SJCRH30 (cell line): ENCODE measurements at places on chromosomes 7 and 10.

DNA sequence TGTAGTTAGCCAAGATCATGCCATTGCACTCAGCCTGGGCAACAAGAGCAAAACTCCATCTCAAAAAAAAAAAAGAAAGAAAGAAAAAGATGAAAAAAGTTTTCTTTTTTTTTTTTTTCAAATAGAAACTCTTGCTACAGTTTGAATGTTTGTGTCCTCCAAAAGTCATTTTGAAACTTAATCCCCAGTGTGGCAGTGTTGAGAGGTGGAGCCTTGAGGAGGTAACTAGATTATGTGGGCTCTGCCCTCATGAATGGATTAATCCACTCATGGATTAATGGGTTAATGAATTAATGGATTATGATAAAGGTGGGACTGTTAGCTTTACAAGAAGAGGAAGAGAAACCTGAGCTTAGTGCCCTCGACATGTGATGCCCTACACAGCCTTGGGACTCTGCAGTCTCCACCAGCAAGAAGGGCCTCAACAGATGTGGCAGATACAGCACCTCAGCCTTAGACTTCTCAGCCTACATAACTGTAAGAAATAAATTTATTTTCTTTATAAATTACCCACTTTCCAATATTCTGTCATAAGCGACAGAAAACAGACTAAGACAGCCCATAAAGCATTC, 25.1 kb downstream of the CPEB3 start:
- DNase-seq, result no peak

GRCh38 chr7:113209449-113210203, 91.3 kb upstream of the SMIM30 start:
- no peak for DNase-seq

DNA sequence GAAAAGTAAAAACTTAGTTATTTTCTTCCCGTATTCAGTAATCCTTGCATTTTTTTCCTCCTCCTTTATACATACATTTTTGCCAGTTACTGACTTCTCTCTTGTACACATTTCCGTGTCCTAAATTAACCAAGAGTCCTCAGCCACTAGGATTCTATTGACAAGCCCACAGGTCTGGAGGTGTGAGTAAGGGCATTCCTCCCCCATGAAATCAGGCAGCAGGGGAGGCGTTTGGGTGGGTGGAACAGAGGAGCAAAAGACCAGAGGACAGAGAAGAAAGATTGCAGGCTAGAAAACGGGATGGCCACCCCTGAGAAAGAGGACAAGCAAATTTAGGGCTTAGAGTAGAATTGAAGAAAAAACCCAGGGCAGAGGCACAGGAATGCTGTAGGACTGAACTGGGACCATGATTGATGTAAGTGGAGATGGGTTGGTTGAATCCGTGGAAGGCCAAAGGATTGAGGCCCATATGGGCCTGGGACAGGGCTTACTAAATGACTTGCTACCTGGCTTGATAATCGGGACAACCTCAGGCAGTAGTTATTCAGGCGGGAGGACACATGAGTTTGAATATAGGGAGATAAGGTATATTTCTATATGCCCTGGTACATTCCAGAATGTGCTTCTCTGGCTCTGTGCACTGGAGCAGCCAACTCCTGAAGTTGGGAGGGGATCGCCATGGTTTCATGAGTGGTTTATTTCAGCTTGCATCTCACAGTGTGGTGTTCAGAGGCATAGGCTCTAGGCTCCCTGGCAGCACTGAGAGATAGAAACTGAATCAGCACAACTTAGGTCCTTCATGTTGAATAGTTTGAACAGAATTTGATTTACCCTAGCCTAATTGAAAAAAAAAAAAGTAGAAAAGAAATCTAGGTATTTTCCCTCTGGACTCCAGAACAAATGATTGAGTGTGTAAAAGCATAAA, 28.0 kb downstream of the IKZF1 start:
- DNase-seq, result no peak

DNA sequence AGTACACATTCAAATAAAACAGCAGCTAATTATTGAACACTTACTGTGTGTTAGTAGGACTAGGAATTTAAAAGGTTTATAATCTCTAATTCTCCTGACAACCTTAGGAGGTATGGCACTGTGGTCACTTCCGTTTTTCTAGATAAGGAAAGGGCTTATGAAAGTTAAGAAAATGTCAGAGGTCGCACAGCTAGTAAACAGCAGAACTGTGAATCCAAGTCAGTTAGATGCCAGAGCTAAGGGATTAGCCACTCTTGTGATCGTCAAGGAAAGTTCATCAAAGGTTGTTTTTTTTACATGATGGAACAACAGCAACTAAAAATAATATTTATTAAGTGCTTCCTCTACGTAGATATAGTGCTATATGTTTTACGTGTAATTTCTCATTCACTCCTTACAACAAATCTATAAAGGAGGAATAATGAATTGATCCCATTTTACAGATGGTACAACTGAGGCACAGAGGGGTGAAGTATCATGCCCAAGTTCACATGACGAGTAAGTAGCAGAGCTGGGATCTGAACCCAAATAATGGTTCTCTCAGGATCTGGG, 84.9 kb downstream of the NAMPT start:
- DNase-seq, result no peak

- DNase-seq, result no peak
Measured at GRCh38 chr7:22954251-22954650, 59.7 kb downstream of the HYCC1 start.

GRCh38 chr10:6973899-6974298, 393.8 kb upstream of the PRKCQ start:
- DNase-seq, result no peak

DNA sequence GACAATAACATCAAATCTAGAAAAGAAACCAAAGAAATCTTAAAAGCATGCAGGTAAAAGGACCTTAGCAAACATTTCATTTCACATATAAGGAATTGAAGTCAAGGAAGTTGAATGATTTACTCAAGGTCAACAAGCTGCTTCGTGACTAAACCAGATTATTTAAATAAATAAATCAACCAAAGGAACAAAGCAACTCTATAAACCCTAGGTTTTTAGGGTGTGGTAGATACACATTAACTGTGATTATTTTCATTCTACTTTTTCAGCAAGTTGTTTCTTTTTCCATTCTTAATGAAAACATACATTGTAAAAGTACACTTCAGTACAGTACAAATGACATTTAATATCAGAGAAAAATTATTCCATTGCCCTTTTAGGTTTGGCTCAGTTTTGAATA, 382.0 kb upstream of the STEAP1 start:
- no peak for DNase-seq

GRCh38 chr10:45179691-45180090, 135.7 kb downstream of the OR13A1 start:
- DNase-seq, result no peak

DNA sequence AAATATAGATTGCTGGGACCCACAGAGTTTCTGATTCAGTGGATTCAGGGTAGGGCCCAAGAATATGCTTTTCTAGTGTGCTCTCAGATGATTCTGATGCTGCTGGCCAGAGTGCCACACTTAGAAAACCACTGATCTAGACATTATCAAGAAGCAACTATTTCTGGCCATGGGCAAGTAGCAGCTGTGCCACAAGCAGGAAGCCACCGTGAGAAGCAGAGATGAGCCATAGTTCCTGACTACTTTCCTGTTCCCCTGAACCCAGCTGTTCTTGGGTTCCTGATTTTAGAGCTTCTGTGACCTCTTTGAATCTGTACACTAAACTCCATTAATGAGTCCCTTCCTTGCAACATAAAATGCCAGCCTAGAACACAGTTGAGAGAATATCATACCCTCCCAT, 38.1 kb upstream of the PIK3AP1 start:
- peak; percentile 20 for DNase-seq
